Germinal center (tissue), 1 donor: ENCODE measurements at places on chromosomes 2 and 18.

DNA sequence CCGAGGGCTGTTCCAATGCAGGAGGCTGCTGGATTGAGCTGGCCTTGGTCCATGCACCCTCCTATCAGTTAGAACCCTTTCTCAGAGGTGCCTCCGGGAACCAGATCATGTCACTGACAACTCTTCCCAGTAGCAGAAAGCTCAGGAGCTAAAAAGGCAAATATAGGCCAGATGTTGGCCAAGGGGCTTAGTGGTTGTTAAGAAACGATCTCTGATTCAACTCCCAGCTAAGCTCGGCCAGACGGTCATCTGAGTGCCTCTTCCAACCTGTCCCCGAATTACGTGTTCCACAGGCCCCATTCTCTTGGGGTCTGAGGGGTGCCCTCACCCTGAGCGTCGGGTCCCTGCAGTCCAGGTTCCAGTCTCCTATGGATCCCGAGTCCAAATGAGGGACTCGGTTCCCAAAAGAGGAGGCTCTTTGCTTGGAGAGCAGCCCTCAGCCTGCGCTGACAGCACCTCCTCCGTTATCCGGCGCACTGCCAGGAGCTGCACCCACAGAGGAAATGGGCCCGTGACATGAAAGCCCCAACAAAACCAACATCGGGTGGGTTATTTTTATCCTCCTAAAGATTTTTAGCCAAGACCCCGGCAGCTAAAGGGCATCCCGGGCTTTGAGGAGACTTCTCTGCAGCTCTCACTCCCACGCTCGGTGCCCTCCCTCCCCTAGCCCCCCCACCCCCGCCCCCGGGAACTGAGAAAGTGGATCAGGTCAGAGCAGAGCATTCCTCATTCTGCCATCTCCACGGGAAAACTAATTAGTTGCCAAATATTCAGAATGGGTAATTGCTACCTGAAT lies 106.6 kb upstream of the ID2 start:
- DNase-seq: peak; percentile 50

GRCh38 chr2:80437959-80438358 lies 133.4 kb upstream of the LRRTM1 start:
- no peak for DNase-seq

DNA sequence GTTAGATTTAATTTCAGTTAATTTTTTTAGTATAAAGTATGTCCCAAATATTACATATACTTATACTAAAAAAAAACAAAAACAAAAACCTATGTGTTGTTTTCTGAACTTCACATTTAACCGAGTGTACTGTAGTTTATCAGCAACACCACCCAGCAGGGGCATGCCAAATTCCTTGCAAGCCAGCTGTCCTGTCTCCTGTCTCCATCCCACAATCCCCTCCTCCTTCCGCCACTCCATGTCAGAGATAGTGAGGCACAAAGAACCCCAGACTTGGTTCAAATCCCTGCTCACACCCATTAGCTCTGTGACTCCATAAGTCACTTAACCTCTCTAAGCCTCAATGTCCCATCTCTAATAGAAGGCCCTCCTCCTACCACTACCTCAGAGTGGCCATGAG lies 9.4 kb downstream of the CHST10 start:
- no peak for DNase-seq

DNA sequence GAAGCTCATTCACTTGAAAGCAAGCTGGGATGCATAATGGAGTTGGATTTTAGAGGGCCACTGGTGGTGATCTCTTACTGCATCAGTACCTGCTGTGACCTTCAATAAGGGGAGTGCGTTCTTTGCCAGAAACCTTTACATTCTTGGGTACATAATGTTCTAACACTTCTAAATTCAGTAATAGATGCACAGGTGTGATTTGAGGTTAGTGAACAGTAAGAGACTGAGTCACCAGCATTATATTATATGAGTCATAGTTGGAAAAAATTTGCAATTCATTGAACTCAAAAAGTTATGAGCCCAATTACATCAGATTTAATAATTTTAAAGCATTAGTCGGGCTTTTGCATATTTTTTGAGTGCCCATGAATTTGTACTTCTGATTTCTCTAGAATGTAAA lies 803.3 kb downstream of the ADCYAP1 start:
- no peak for DNase-seq

DNA sequence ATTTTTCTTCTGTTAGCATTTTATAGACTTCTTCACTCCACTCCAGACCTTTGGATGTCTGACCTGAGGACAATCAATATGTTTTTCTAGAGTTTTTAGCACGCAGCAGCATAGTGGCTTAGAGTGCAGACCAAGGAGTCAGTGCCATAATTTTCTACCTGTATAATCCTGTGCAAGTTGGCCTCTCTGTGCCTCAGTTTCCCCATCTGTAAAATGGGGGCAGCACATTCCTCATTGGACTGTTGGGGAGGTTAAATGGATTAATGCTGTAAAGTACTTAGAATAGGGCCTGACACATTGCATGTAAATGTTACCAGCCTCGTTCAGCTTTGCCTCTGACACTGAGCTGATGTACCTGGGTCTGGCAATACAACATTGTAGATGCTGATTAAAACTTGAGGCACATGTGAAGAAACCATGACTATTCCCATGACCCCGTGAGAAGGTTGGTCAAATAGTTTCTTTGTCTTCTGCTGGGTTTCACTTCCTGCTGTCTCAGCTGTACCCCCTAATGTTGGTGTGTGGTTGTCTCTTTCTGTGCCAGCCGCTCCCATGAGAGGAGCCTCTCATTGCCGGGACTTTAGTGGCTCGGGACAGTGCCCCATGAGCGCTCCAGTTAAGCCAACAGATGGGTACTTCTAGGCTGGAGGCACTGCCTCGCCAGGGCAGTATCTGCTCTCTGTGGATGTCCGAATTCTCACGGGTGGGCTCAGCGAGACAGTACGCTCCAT lies 125.3 kb downstream of the SH3RF3 start:
- DNase-seq: peak; percentile 46

DNA sequence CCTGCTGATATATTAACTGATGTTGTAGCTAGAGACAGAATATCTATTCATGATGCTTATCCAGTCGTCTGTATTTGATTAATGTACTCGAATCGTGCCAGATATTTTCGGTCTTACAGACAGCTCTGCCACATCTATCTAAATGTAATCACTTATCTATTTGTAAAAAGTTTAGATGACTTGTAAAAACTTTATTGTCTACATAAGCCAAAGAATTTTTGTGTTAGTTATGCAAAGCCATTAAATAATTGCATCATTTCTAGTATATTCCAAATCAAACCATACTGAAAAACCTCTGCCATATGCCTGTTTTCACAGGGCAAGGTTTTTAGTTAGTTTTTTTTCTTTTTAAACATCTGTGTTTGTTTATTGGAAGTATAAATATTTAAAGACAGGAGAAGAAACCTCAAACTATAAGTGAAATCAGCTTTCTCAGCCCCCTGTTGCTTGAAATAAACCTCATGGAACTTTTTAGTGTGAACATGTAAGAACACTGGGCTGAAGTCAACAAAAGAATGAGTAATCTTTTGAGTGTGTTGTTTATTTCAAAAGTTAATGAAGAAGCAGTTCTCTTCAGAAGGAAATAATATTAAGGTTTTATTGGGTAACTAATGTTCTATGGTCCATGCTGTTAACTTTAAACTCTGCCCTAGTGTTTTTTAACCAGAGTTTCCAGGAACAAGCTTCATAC lies 657.6 kb upstream of the SYT4 start:
- DNase-seq: no peak

DNA sequence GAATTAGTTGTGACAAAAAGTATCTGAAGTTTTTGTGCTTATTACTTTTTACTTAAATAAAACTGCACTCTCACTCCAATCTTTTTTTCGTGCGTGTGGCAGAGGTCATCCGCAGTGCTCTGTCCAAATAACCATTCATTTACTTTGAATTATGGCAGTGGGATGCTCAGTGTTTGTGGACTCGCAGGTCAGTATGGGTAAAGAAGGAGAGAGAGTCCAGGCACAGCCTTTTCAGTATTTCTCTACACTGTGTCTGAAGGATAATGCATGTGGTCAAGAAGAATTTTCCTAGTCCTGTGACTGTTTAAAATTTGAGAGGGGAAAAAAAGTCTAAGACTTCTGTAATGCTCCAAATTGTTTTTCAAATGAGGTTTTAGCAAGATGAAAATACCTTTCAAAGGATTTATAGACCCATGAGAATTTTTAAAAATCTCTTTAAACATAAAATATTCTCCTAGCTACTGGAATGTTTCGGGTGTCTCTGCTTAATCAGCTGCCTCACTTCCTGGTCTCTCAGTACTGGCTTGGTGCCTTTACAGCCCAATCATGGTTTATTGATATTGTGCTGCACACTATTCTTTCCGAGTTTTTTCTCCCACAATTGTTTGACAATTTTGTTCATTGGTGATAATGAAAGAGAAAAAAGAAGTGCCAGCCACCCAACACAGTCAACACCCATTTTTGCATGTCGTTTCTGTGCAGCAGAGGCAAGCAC lies 453.2 kb downstream of the PTPRM start:
- DNase-seq: no peak

DNA sequence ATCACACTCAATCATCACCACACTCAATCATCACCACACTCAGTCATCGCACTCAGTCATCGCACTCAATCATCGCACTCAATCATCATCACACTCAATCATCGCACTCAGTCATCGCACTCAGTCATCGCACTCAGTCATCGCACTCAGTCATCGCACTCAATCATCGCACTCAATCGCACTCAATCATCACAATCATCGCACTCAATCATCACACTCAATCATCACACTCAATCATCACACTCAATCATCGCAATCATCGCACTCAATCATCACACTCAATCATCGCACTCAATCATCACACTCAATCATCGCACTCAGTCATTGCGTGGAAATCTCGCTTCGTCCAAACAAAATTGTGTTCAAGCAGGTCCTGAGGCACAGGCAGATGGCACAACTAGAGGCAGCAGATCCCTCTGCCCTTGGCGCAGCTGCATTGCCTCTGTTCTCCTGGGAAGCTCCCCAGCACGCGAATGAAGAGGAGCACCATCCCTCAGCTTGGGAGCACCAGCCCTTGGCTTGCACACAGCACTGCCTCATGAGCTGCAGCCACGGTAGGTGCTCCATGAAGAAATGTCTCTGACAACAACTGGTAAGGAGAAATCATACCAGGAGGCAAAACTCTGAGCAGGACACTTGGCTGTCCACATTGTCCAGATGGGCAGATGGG lies 108.1 kb downstream of the EIPR1 start:
- DNase-seq: no peak

- DNase-seq: no peak
Measured at GRCh38 chr2:10848541-10848940, 36.0 kb upstream of the PDIA6 start.

GRCh38 chr18:76456823-76457222 lies 38.2 kb downstream of the ZNF516 start:
- no peak for DNase-seq

GRCh38 chr2:25339791-25340180 lies 1.9 kb downstream of the DNMT3A start:
- no peak for DNase-seq

DNA sequence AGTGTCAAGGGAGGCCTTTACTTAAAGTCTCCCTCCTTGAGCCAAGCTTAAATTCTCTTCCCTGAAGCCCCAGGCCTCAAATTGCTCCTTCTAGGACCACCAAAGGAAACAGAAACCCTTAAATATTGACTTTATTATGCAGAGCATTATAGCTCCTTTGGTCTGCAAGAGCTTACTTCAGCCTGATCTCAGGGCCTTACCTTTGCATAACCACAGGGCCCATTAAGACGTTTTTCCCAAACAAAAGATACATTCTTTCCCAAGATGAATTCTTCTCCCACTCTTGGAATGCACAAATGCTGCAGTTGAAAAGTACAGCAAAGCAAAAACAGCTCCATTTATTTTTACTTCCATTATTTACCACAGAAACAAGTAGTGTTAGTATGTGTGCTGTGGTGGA lies 130.8 kb downstream of the B3GNT2 start:
- DNase-seq: no peak

- DNase-seq: no peak
Measured at GRCh38 chr2:37020212-37020886, 54.0 kb upstream of the STRN start.

DNA sequence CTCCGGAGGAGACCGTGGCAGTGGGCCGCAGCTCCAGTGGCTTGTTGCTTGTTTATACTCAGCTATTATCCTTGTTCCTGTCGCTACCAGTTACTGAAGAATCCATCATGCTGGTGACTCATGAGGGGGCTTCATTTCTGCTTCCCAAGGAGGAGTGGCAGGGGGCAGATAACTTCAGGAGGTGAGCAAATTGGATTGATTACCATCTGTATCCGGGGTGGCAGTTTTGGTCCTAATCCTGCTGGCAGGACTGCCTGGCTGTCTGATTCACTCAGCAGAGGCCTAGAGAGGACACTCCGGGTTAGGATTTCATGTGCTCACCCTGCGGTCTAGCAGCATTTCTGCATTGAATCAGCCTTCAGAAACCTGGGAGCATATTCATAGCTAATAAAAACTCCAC lies 230.0 kb downstream of the ACTR3 start:
- DNase-seq: no peak

- DNase-seq: no peak
Measured at GRCh38 chr2:230915319-230915718, 9.7 kb downstream of the GPR55 start.

- no peak for DNase-seq
Measured at GRCh38 chr2:31267437-31268120, 33.6 kb downstream of the EHD3 start.

GRCh38 chr18:37684183-37684582 lies 118.6 kb upstream of the CELF4 start:
- DNase-seq: no peak

DNA sequence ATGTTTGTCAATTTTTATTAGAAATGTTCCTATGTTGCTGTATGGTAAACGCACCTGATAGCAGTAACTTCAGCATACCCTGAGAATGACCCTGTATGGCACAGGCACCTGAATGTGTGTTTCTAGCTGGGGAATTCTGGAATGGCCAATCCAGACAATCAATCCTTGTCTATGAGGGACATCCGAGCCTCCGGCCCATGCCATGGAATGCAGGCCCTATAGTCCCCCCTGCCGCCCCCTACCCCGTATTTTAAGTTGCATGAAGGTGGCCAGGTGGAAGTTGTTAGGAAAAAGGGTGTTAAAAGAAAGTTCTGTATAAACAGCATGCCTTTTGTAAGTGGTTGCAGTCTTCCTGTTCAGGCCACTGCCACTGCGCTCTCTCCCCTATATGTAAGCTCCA lies 595.9 kb downstream of the DSC3 start:
- no peak for DNase-seq

DNA sequence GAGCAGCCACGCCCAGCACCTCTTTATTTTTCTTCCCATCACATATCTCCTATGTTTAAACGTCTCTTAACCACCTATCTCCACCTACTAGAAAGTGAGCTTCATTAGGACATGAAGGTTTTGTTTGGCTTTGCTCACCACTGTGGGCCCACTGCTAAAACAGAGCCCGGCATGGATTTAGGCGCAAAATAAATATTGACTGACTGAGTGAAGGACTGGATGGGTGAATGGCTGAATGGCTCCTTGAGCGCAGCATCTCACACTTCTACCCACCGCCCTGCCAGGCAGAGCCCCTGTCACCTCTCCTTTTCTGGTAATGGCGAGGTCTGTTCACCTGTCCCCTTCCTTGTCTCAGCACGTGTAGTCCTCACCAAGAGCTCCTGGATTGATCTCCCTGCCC lies 10.1 kb downstream of the CAPG start:
- no peak for DNase-seq
